ENCODE measurements at places on chromosomes 1 and 21. TPM values are rescaled to one million over a fixed set of nuclear protein-coding genes. Genes with fewer than 3 reads are reported as not detected.

GRCh38 chr1:8699679-8700078, 117.8 kb downstream of the RERE start:
- DNase-seq = no peak

GRCh38 chr1:107323784-107324183, 182.9 kb downstream of the NTNG1 start:
- no peak for DNase-seq

- no peak for DNase-seq
Measured at GRCh38 chr21:43987509-43987908, 24.6 kb upstream of the TRAPPC10 start.

GRCh38 chr1:154191990-154192461, at the start of gene TPM3:
TSS of gene TPM3 (minus strand) at chr1:154192100. CDS start at chr1:154192018, 82 bp downstream.
- no peak for DNase-seq

Gene C21orf91
- 4.7 TPM for total RNA-seq

- DNase-seq = no peak
Measured at GRCh38 chr1:193406901-193407300, 220.5 kb upstream of the B3GALT2 start.

GRCh38 chr1:243325305-243325890, 69.6 kb downstream of the SDCCAG8 start:
- no peak for DNase-seq

- DNase-seq = no peak
Measured at GRCh38 chr1:224684979-224685425, 68.9 kb downstream of the CNIH3 start.

GRCh38 chr1:61171346-61171745, 89.0 kb downstream of the NFIA start:
- no peak for DNase-seq

GRCh38 chr1:79055856-79056255, 49.3 kb upstream of the ADGRL4 start:
- DNase-seq = no peak

GRCh38 chr1:229156872-229157271, 114.0 kb upstream of the RAB4A start:
- DNase-seq = no peak

DNA sequence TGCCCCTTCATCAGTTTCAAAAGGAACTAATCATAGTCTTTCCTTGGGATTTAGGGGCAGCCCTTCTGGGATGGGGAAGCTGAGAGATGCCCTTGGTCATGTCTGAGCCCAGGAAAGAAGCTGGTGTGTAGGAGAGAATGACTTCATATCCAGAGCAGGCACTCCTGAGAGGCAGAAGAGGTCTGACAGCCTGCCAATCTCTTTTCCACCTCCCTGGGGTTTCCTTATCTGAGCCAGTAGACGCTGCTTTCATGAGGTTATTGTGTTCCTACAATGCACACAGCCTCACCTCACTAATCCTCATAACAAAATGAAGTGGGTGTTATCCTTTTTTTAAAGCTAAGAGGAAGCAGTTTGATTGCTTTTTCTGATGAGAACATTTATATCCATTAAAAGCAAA, 14.1 kb downstream of the ROR1 start:
- DNase-seq = no peak

DNA sequence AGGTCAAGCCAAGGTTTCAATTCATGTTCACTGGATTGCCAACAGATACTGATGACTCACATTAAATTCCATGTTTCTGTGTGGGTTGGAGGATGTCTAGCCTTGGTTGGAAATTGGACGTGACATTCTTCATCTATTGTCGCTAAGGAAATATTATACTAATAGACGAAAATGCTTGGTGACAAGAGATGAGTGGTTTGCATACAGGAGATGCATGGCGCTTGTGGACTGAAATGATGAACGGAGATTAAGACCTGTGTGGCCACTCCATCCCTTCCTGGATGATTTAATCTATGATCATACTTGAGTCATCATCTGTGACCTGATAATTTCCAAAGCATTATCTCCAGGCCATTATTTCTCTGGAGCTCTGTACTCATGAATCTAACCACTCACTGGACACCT, 97.0 kb upstream of the CD34 start:
- no peak for DNase-seq

GRCh38 chr1:223860051-223860622, 14.4 kb upstream of the TP53BP2 start:
- no peak for DNase-seq

DNA sequence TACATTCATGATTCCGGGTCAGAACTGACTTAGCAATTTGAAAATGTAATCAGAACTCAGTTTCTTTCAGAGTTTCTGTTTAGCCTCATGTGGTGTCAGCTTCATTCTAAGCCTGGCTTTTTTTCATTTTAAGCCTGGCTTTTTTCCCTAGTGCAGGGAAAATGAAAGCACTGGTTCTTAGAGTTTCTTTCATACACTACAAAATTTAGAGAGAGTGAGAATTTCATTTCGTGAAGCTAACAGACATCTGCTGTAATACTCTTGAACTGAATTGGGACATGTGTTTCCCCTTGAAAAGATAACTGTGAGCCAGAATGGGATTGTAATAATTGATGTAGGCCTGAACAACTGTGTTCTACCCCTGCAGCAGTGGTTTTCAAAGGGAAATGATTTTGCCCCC, 95.3 kb upstream of the KIAA0040 start:
- DNase-seq = no peak

GRCh38 chr1:90132306-90132705, 137.4 kb downstream of the ZNF326 start:
- DNase-seq = no peak

Gene UBL4B
- not detected for total RNA-seq

Gene BNIPL
- total RNA-seq = 1.6 TPM

Data from left lobe of liver (tissue), 2 donors.